ENCODE measurements at places on chromosomes 7 and 10. TPM values are rescaled to one million over a fixed set of nuclear protein-coding genes. Genes with fewer than 3 reads are reported as not detected.

The MSRB2 gene
- 20.5 TPM for total RNA-seq

The AGR3 gene
- total RNA-seq, result not detected

The PNLIPRP2 gene
- not detected for total RNA-seq

The TEX36 gene
- not detected for total RNA-seq

The BEND7 gene
- 0.64 TPM for total RNA-seq

The PILRA gene
- total RNA-seq, result not detected

The HTR5A gene
- total RNA-seq, result not detected

The LHFPL3 gene
- total RNA-seq, result not detected

The SOSTDC1 gene
- not detected for total RNA-seq

The COX19 gene
- total RNA-seq, result 10.2 TPM

Measured in cardiac ventricle fibroblast (primary cell).